Activated CD4-positive, CD25-positive, alpha-beta regulatory T cell (primary cell): ENCODE measurements at places on chromosomes 13 and 19.

- DNase-seq: no peak
These were observed 30.4 kb downstream of the ATP11A start for GRCh38 chr13:112720251-112720650.

DNA sequence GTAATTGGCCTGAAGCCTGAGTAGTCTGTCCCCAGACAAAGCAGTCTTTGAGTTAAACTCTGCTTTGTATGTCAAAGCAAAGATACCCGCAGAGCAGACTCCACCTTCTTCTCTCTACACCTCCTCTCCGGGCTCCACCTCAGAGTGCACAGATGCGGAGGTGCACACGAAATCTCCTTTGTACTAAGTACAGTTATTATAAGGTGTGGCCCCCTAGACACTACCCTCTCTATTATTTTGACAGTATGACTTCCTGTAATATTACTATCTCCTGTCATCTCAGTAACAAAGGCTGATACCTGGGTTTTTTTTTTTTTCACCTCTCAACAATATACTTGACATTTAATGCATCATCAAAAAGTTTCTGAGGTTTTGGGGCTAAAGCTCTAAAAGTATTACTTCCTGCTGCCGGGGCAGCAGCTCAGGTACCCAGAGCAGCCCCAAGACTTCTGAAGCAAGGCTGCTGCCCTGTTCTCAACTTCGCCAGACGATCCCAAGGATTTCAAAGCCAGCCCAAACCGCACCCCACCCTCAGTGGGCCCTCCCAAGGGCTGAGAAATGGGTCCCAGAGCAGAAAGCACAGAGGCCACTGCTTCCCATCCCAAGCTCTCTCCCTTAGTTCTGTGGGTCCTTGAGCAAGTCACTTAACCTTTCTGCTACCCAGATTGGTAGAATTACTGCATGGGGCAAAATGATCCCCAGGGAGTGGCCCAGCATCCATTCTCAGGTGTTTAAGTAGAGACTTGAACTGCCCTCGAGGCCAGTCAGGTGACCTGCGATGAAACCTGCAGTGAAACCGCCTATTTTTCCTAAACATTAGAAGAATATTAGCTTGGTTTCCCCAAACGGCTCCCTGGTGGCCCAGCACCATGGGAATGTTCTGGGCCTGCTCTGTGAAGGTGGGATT is 180.6 kb downstream of the FOXO1 start:
- peak; percentile 21 for DNase-seq

DNA sequence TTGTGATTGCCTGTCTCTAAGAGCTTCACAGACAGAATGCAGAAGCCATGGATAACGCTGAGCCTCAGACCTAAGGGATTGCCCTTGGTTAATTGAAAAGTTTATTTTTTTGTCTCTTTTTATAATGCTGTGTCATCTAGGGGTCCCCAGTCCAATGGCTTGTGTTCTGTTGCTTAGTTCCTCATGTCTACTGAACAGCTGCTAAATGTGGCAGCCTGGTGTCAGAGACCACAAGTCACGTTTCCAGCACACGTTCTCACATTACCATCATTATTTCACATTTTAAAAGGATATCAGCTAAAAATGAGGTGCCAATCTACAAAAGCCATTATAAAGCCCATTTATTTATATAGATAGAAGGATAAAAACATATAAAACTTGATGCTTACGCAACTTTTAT is 1362.0 kb downstream of the PCDH9 start:
- DNase-seq: no peak

GRCh38 chr19:47190167-47190727 is 40.8 kb downstream of the BBC3 start:
- peak; percentile 16 for DNase-seq

GRCh38 chr13:44359983-44360375 is 13.6 kb upstream of the SERP2 start:
- no peak for DNase-seq

DNA sequence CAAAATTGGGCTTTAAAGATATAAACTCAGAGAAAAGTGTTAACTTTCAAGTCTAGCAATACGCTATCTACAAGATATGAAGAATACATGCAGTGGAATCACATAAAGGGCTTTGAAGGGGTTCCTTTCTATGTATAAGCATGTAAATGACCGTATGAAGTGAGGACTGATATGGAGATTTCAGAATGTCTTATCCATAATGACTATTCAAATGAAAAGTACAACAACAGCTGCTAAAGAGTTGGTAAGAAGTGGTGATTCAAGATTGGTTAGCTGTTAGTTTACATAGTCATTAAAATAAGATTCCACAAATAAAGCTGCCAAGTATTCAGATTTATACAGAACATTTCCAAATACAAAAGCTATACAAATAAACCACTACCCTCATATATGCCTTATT is 153.4 kb upstream of the STARD13 start:
- no peak for DNase-seq

GRCh38 chr19:45878043-45878794 is 7.7 kb downstream of the IRF2BP1 start:
- DNase-seq: no peak

GRCh38 chr19:6480848-6481415 is 655 bp downstream of the DENND1C start:
- no peak for DNase-seq

GRCh38 chr13:77239312-77239711 is 87.6 kb downstream of the MYCBP2 start:
- no peak for DNase-seq

- DNase-seq: no peak
These were observed 69.7 kb downstream of the EPS15L1 start for GRCh38 chr19:16402041-16402440.

- DNase-seq: no peak
These were observed 2.7 kb downstream of the COL4A1 start for GRCh38 chr13:110304256-110304655.

DNA sequence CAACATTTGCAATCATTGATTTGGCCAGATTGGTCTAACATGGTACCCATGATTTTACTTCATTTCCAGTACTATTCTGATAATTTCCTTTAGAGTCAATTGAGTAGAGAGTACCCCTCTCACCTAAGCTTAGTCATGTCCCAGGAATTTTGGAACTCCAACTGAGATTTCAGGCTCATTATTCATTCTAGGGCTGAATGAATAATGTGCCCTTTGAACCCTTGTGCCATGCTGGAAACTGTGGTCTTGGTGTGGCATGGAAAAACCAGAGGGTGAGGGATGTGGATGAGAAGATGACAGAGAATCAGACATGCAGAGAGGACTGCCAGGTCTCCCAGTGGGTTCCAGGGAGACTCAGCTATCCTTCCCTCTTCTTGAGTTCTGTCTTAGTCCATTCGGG is 30.2 kb downstream of the ITM2B start:
- DNase-seq: no peak

GRCh38 chr19:1745589-1746031 is 7.7 kb upstream of the ONECUT3 start:
- DNase-seq: no peak

- DNase-seq: no peak
These were observed 2.4 kb downstream of the SAE1 start for GRCh38 chr19:47133021-47133471.

DNA sequence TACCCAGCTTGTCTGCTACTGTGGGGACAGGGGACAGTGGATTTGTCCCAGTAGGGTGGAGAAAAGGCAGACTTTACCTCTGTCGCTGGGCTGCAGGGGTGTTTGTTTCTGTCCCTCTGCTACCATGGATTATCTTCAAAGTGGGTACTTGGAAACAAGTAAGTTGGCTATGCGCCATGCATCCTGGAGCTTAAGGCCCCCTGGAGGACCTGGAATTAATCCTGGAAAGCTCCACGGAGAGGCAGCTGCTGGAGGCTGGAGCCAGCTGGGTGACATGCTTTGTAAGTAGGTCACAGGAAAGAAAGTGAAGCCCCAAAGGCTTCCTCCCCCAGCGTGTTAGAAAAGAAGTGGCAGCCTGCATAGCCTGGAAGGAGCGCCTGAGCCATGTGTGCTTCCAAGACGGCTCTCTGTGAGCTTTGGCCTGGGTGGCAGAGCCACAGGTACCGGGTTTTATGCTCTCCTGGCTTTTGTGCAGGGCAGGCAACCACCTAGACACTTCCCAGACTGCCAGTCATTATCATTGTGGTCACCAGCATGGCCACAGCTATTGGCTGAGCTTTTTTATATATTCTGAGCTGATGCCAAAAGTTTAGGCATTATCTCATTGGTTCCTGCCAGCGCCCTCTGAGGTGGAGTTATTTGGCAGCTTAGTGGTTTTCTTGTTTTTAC is 9.5 kb downstream of the B3GLCT start:
- no peak for DNase-seq

DNA sequence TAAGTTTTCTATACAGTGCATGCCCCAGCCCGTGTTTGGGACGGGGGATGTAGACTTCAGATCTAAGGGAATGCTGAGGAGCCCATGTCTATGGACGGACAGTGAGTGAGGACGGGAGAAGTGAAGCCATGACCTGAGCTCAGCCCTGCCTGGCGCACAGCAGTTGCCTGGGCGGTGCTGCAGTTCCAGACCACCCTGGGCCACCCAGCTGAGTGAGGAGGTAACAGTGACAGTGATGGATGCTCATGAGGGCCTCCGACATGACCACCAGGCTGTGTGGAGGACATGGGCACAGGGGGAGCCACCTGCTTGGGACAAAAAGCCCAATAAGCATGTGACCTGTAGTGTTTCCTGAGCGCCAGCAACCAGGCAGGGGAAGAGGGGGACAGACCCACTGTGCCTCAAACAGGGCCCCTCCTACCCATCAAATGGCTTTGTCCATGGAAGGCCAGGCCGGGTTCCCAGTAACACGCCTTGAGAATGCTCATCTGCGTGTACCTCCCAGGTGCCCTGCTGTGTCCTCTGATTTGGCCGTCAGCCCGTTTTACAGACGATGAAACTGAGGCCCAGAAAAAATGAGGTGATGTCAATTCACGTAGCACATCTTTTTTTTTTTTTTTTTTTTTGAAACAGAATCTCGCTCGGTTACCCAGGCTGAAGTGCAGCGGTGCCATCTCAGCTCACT is 22.6 kb downstream of the NOSIP start:
- DNase-seq: no peak

GRCh38 chr13:25167382-25168174 is 4.5 kb downstream of the AMER2 start:
- no peak for DNase-seq

DNA sequence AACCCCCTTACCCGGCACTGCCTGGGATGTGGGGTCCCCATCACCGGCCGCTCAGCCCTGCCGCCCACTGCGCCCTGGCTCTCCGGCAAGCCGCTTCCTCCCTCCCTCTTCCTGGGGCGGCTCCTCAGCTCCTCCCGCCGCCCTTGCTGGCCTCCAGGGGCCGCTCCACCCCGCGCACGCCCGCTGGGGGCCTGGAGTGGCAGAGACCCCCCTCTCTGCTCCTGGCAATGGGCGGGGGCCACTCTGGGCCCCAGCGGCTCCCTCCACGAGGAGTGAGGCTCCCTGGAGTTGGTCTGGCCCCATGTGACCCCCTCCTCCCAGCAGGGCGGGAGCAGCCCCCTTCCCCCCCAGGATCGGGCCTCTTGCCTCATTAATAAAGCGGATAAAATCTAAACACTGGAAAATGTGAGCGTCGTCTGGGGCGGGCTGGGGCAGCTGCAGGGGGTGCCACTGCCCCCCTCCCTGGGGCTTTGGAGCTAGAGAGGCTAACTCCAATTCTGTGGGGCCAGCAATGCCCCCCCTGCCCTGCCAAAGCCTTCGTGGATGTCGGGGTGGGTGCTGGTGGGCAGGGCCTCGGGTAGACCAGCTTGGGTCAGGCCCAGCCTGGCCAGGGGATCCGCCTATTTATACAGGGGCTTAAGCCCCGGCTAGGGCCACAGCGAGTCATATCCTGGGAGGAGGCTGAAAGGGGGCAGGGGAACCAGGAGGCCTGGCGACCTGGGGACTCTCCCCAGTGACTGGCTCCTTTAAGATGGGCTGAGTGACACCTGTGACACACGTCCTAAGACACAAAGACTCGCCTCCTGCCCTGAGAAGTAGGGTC is at the start of gene PTGER1:
Gene PTGER1, minus strand, starts transcription at position 104 of the 823 bp plus-strand sequence. CDS start 1,034 bp downstream, outside the sequence.
- DNase-seq: no peak

DNA sequence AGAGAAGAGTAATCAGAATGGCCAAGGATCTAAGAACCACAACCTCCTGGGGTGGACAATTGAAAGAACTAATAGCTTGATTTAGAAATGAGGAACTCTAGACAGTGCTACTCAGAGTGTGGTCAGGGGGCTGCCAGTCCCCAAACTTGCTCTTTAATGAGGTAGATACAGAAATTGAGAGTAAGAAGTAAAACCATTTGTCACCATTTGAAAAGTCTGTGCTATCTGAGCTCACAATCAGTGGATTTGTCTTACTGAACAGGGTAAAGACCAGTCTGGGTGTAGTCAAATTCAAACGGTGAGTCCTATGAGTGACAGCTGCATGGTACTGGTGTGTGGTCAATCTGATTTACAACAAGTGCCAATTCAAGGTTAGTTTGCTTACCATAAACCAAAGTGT is 118.9 kb downstream of the KL start:
- no peak for DNase-seq

GRCh38 chr13:20798027-20798426 is 24.3 kb upstream of the EEF1AKMT1 start:
- DNase-seq: no peak

- no peak for DNase-seq
These were observed 24.5 kb upstream of the ZNF492 start for GRCh38 chr19:22609630-22610029.

GRCh38 chr13:51715613-51716012 is 88.3 kb downstream of the DHRS12 start:
- no peak for DNase-seq

GRCh38 chr13:60562096-60562780 is 165.2 kb downstream of the TDRD3 start:
- no peak for DNase-seq

- peak; percentile 48 for DNase-seq
These were observed at the start of gene RGS9BP for GRCh38 chr19:32675720-32676185. RGS9BP (plus strand) TSS chr19:32675848; CDS start chr19:32676264, 416 bp downstream.

DNA sequence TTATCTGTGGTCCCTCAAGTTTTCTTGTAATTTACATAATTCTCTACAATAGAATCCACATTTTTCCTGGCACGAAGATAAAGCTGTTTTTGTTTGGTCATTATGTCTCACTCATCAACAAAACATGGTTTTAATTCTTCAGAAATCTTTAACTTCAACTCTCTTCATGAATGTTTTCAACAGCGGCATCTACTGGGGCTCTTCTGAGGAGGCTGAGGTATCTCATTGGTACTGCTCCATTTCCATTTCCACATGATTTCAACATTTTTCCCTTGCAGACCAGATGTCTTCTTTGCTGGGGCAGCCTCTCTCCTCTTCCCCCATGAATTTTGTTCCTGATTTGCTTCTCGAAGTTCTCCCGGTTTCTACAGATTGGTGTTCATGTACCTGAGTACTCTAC is 5.8 kb upstream of the KBTBD7 start:
- DNase-seq: no peak

GRCh38 chr19:44401139-44402115 is at the start of gene ZNF285:
ZNF285 (minus strand) TSS chr19:44401608; CDS start chr19:44397213, 4,395 bp downstream.
- DNase-seq: no peak

DNA sequence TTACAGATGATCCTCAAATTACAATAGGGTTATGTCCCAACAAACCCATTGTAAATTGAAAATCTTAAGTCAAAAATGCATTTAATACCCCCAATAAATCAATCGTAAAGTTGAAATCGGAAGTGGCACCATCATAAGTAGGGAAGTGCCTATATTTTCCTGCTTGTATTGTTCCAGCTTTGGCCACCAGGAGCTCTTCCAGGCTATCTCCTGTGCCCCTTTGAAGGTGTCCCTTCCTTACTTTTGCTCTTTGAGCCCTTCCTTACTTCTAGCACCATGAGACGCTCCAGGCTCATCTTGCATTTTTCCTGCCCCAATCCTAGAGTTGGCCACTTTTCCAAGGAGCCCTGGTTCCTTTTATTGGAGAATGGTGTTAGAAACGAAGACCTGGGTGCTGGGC is 163.0 kb upstream of the TSC22D1 start:
- no peak for DNase-seq

GRCh38 chr13:50867637-50867945 is 24.1 kb upstream of the DLEU7 start:
- no peak for DNase-seq

GRCh38 chr13:104773775-104774174 is 1707.6 kb upstream of the SLC10A2 start:
- DNase-seq: no peak
